GM04503 (cell line): ENCODE measurements at places on chromosomes 5 and 9.
A peak's percentile ranks its signal among the peaks of the same experiment; 100 is the strongest.

DNA sequence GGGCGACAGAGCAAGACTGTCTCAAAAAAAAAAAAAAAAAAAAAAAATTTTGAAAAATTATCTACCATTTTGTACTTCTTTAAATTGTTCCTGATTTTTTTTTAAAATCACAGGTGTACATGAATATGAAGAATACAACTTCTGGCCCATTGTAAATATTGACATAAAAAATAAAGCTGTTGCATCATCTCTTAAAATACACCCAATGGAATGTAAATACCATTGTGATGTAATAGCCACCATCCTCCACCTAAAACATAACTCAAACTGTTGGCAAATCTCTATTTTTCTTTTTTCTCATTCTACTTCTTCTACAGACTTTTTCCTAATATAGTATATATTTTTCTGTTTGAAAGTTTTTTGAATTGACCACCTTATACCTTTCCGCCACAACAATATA, 61.0 kb upstream of the TEX48 start:
- no peak for DNase-seq

GRCh38 chr5:169804861-169805260, 167.8 kb downstream of the DOCK2 start:
- DNase-seq, result no peak

DNA sequence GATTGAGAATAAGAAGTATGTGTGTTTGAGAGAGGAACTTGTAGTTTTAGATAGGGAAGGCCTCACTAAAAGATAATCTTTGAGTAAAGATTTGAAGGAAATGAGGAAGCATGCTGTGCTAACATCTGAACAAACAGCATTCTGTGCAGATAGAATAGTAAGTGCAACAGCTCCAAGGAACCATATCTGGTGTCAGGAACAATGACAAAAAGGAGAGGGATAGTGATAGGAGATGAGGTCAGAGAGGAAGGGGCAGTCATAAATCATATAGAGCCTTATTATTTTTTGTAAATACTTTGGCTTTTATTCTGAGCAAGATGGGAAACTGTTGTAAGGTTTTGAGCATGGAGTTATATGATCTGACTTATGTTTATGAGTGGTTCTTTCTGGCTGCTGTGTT, 3.8 kb downstream of the MRPL22 start:
- DNase-seq, result no peak

DNA sequence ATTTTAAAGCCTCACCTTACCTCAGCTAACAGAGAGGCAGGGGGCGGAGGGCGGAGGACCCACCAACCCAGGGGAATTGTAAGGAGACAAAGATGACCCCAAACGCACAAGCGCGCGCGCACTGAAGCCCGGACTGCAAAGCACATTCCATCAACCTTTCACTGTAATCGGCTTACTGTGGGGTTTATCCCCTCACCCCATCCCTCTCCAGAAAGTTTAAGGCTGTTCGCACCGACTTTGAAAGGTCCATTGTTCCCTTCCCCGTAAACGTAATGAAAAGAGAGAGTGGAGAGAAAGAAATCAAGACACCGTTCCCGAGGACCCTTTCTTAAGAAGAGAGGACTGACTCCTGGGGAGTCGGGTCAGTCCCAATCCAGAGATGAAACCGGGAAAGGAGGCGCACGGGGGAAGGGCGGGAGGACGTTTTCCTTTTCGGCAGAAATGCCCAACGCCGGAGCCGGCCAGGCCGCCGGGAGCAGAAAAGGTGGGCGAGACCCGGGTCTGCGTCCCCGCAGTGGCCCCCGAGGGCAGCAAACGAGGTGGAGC, 464 bp downstream of the CEMIP2 start:
- no peak for DNase-seq

DNA sequence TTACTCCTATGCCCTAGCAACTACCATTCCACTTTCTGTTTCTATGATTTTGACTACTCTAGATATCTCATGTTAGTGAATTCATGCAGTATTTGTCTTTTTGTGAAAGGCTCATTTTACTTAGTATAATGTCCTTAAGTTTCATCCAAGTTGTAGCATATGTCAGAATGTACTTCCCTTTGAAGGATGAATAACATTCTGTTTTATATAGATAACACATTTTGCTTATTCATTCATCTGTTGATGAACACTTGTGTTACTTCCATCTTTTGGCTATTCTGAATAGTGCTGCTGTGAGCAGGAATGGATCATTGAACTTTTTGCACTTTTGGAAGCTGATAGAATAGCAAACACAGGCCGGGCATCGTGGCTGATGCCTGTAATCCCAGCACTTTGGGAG, 140.2 kb upstream of the MYO10 start:
- DNase-seq, result no peak

- DNase-seq, result no peak
These were observed 80.4 kb upstream of the OSMR start for GRCh38 chr5:38765399-38765861.

- no peak for DNase-seq
These were observed 170.4 kb upstream of the CDH6 start for GRCh38 chr5:31023105-31023504.

- no peak for DNase-seq
These were observed 60.9 kb downstream of the SLC12A2 start for GRCh38 chr5:128144491-128144890.

DNA sequence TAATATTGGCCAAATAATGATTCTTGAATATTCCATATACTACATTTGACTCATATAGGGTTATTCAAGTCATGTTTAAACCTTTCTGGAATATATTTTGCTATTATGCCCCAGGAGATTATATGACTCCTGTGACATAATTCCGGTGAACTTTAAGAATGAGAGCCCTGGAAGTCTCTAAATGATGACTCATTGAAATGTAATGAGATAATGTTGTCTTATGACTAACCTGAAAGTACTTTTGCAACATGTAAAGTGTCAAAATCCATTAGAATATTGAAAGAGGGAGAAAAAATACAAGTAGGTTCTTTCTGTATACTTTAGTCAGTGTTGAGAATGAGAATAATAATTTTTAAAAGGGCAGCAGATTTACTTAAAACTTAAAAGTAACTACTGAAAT, 830.4 kb downstream of the MAT2B start:
- DNase-seq, result no peak

DNA sequence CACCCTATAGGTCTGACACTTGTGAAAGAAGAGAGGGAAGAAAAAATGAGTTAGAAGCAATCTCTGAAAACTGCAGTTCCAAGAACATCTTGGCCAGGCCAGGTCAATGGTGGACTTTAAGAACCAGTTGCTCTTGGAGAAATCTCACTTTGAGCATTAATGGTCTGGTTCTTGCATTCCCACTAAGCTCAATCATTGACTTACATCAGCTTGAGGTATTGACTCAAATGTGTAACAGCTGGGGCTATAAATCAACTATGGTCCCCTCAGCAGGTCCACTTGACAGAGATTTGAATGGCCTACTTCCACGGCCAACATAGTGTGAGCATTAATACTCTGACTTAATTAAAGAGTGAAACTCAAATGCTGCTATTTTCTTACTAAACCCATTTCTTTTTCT, 357.8 kb upstream of the RGMB start:
- DNase-seq, result no peak

- no peak for DNase-seq
These were observed 29.9 kb upstream of the TNFSF8 start for GRCh38 chr9:114960276-114960675.

DNA sequence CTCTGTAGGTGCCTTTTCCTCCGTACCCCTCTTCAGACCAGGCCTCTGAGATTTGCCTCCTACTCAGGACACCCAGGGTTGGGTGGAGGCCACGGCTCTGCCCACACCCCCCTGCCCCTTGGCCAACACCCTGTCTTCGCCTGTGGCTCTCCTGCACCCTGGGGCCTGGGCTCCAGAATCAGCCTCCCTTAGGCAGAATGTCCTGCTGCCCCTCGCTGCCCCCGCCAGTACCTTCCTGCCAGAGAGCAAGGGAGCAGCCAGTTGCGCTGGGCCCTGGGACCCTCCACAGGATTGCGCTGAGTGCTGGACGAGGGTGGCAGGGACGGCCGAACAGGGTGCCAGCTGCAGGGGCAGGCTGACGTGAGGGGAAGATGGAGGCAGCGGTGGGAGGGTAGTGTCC, 53.5 kb downstream of the COL5A1 start:
- DNase-seq, result no peak

GRCh38 chr5:34552686-34553085, 103.4 kb upstream of the RAI14 start:
- no peak for DNase-seq

GRCh38 chr5:148060881-148061280, 2.9 kb upstream of the SPINK5 start:
- no peak for DNase-seq

DNA sequence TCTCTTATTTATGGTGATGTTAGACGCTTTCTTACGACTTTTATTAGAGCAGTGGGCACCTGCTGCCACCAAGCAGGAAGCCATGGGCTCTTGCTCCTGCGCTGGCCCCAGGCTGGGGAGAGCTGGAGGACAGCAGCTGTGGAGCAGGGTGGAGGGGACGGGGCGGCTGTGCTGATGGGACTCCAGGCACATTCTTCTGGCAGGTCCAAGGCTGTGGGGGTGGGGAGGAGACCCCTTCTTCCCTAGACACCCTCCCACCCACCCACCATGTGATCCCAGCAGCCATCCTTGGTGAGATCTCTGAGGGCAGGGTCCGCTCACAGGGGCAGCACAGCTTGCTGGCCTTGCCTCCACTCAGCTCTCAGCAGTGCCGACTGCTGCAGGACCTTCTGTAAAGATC, 192.6 kb upstream of the IRX4 start:
- DNase-seq, result no peak

DNA sequence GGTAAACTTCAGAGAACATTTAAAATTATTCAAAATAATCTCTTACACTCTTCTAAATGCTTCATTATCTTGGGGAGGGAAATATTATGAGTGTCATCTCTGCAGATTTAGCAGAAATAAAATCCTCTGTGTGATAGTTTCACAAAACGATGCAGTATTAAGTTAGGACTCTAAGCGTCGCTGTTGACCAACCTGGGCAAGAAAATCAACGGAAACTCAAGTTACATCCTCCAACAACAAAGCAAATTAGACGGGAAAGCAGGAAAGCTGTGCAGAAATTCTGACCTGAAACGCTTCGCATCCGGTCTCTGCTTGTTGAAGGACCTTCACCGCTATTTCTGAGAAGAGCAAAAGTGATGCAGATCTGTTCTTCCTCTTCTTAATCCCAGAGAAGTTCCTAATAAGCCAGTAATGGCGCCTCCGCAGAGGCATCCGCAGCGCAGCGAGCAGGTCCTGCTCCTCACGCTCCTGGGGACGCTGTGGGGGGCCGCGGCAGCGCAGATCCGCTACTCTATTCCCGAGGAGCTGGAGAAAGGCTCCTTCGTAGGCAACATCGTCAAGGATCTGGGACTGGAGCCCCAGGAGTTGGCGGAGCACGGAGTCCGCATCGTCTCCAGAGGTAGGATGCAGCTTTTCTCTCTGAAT, at the start of gene PCDHGA6:
Gene PCDHGA6 (plus strand): TSS at position 219 of the 645 bp plus-strand sequence. CDS start 193 bp downstream, at position 412.
- DNase-seq, result peak; percentile 15

- peak; percentile 7 for DNase-seq
These were observed 21.0 kb upstream of the SCGB3A2 start for GRCh38 chr5:147857302-147858129.

DNA sequence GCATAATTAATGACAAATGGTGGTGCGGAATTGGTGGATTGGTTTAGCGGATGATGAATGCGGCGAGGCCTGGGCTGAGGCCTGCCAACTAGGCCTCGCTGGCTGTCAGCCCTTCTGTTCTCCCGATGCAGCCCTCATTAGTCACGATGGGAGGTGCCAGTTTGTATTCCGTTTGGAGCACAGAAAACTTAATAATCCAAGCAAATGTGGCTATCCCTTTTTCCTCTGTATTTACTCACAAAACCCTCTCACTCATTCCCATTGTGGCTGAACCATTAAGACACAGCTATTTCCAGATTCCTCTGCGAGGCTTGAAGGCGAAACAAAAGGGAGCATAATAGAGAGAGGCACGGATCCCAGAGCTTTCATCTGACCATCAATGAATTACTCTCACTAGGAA, 114.3 kb downstream of the MVB12B start:
- DNase-seq, result peak; percentile 61

- DNase-seq, result no peak
These were observed 74.8 kb upstream of the PIK3R1 start for GRCh38 chr5:68140763-68141162.

GRCh38 chr5:78765116-78765515, 116.5 kb upstream of the LHFPL2 start:
- no peak for DNase-seq

GRCh38 chr5:1208743-1209488, 7.5 kb downstream of the SLC6A19 start:
- no peak for DNase-seq

DNA sequence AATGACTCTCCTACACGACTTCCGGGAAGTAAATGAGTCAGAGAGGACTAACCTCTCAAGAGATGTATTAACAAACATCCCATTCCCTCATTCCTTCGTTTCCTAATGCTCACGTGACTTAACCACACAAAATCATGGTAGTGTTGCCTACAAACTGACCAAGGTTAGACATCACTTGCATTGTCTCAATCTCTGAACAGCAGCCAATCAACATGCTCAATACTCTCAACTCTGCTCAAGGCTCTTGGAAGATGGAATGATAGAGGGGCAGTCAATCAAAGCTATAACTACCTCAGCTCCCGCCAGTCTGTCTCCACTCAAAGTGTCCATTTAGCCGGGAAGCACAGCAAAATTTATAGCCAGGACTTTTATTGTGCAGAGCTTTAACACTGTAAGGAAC, 143.8 kb upstream of the PIK3R1 start:
- DNase-seq, result no peak

- no peak for DNase-seq
These were observed 1.4 kb downstream of the ZBTB26 start for GRCh38 chr9:122929796-122930354.

DNA sequence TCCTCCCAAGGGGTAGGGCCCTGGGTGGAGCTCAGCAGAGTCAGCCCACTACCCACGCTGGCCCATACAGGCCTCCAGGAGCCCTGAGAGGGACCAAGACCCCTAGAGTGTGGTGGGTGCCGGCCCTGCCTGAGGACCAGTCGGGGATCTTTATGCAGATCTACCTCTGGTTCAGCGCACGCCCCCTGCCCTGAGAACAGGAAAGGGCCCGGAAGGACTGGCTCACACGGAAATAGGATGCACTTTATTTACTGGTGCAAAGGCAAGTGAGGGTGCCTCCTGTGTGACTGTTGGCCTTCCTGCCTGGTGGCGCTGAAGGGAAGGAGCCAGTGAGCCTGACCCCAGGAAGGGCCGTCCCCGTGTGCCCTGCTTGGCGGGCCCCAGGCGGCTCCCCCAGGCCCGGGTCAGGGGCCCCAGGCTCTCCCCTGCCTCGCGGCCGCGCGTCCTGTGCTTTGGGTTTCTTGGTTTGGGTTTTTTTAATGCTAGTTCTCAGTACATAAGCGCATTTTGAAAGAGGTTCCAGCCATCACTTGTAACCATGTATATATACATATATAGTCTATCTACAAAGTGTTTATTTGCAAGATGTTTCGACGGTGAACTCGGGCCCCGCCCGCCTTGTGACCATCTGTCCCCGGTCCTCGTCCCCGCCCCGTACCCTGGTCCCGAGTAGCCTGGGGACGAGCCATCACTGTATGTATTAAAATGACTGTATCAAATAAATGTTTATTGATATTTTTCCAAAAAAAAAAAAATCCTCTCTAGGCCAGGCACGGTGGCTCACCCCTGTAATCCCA, 76.4 kb upstream of the ROR2 start:
- DNase-seq, result no peak

GRCh38 chr9:71514344-71514975, 253.9 kb downstream of the CEMIP2 start:
- no peak for DNase-seq
